ENCODE measurements at places on chromosomes 13 and 19.
A peak's percentile ranks its signal among the peaks of the same experiment; 100 is the strongest.

- DNase-seq, result no peak
These were observed 36.1 kb downstream of the MTUS2 start for GRCh38 chr13:28856287-28856686.

- peak; percentile 39 for DNase-seq
These were observed 15.0 kb upstream of the SLC35E1 start for GRCh38 chr19:16586991-16587832.

- DNase-seq, result no peak
These were observed 40.8 kb upstream of the RANBP3 start for GRCh38 chr19:6018786-6019185.

DNA sequence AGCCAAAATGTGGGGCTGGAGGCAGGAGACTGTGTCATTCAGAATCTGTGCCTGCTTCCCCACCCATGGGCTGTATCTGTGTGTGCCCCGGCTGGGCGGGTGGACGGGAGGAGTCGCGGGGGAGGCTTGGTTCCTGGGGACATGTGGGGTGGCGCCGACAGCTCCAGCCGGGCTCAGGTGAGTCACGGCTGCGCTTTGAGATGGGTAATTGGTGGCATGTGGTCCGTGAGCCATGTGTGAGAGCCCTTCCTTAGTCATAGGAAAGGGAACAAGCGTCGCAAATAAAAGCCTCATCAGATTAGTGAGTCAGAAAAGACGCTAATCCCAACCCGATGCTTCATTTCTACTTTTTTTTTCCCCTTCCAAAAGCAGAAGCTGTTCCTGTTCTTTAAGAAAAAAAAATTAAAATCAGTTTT, 118.6 kb upstream of the ZNF536 start:
- DNase-seq, result no peak

- no peak for DNase-seq
These were observed 9.5 kb upstream of the NUDT15 start for GRCh38 chr13:48028066-48028465.

All from activated T-helper 1 cell treated with Interleukin-2 at 50 U/mL for 16 hours (primary cell).